ENCODE measurements at places on chromosomes 11 and 22.

DNA sequence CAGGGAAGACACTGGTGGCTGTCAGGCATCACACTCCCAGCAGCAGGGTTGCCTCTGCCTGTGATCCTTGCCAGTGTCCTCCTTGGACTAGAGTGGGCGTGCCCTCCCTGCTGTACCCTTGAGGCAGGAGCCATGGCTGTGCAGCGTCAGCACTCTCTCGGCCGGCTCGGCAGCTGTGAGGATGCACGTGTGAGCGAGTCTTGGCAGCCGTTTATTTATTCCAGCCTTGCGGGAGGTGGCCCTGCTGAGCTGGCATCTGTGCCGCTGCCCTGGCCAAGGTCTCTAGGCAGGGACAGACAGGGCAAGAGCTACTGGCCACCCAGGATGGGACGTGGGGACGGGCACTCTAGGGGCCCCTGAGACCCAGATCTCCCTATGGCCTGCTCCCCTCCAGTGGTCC lies 33.9 kb downstream of the TSPAN4 start:
- no peak for DNase-seq

- no peak for DNase-seq
Observed at GRCh38 chr22:30104501-30105156, 24.4 kb downstream of the HORMAD2 start.

GRCh38 chr11:19599681-19600080 lies 113.0 kb upstream of the NAV2 start:
- DNase-seq = no peak

- DNase-seq = no peak
Observed at GRCh38 chr11:12105471-12105870, 4.9 kb upstream of the MICAL2 start.

DNA sequence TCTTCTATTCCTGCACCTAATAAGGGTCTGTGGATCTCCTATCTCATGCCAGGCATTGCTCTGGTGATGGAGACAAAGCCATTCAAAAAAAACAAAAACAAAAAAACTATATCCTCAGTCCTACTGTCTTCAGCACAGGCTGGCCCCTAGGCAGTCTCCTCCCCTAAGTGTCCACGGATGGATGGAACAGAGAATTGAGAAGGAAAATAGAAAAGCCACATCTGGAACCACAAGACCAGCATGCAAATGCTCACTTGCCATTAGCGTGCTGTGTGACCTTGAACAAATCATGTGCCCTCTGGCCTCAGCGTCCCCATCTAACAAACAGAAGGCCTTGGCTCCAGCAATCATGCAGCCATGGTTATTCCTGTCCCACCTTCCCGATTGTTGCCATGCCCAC lies 32.7 kb upstream of the CD82 start:
- no peak for DNase-seq

- no peak for DNase-seq
Observed at GRCh38 chr22:33272180-33272579, 214.0 kb upstream of the SYN3 start.

DNA sequence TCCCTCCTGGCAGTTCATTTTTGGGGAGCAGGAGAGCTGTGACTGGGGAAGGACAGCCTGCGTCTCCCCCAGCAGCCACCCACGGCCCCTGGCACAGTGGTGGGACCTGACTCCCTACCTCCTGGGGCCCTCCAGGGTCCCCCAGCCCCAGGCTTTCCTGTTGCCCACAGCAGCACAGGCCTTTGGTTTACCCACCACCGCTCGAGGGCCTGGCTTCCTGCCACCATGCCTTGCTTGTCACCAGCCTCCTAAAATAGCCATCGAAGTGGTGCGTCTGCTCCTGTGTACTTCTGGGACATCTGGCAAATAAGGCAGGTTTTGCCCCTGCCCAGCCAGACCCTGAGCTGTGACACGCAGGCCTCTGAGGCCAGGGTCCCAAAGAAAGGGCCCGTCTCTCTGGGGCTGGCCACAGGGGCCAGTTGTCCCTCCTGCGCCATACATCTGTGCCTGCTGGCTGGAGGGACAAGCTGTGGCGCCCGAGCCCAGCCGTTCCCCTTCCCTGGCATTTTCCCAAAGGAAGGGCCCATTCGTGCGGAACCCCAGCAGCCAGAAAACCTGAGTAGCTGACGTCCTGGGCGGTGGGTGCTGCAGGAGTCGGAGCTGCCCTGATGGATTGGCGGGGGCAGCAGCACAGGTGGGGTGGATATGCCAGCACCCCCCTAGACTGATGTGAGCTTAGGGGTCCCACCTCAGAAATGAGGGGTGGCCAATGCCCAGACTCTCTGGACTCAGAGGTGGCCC lies 14.6 kb downstream of the PHLDA2 start:
- no peak for DNase-seq

DNA sequence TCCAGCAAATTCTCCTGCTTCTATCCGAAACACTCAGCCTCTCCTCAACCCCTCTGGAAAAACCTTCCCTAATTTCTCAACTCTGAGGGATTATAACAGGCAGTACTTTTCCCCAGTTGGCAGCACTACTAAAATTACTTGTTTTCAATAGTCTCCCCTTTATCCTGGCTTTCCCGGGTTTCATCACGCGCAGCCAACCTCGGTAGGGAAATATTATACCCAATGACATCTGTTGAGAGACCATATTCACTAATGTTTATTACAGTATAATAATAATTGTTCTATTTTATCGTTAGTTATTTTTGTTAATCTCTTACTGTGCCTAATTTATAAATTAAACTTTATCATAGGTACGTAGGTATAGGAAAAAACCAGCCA lies 330 bp upstream of the POLD3 start:
- no peak for DNase-seq

DNA sequence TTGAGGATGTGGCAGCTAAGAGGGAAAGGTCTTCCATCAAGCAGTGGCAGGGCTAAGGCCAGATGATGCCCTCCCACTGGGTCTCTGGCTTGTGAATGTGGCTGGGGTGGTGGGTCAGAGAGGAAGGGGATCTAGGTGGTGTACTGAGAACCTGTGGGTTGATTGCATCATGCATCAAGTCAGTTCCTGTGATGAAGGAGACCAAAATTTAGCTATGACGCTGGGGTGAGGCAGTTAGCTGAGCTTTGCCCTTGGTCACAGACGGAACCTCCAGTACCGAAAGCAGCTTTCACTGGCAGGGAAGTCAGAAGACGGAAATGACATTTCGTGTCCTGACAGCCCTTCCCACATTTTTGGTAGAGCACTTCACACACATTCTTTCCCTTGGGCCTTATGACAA lies 20.7 kb downstream of the ATG16L2 start:
- no peak for DNase-seq

DNA sequence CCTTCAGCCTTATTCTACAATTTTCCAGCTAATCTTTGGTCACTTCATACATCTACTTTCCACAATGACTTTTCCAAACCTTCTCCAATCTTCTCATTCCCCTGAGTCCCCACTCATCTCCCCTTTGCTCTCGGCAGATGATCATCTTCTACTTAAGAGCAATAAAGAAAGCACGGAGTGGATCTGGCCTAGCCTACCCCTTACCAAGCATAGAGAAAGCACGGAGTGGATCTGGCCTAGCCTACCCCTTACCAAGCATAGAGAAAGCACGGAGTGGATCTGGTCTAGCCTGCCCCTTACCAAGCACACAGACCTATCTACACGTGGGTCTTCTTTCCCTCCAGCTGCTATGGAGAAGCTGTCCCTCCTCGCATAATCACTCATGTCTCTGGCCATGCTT lies 558.6 kb downstream of the OPCML start:
- no peak for DNase-seq

- DNase-seq = no peak
Observed at GRCh38 chr22:24384131-24384530, 43.3 kb upstream of the ADORA2A start.

DNA sequence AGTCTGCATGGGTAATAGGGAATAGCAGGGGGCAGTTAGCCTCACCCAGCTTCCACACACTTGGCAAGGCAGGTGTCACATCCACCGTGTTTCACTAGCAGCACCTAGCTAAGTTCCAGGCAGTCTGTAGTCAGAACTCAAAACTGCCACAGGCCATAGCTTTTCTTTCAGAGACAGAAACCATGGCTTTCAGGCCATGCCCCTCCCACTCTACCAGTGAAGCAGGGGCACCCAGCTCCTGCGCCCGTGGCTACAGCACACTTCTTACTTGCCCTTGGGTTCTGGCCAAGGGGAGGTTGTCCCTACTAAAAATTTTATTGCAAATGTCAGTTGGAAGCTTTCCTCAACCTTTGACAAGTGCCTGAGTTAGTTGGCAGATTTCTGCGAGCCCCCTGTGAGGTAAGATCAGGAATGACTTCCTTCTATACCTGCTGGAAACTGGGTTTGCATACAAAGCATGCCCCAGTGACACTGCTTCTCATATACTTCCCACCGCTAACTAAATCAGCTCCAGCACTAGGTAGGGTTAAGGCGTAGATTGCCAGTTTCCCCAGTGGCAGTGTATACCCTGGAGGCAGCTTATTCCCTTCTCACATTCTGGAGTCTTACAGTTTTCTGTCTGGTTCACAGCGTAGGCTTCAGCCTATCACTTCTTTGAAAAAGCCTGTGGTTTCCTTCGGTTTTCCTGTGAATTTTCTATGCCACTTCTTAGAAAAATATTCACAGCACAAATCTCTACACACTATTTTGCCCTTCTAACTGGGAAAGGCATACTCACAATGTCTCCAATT lies 139.0 kb upstream of the LUZP2 start:
- DNase-seq = no peak

- DNase-seq = peak; percentile 94
Observed at GRCh38 chr22:29154364-29155048, 51.2 kb upstream of the EMID1 start.

- DNase-seq = no peak
Observed at GRCh38 chr11:43992834-43993637, 50.6 kb downstream of the C11orf96 start.

GRCh38 chr11:69524291-69524882 lies 42.9 kb downstream of the LINC01488 start:
- no peak for DNase-seq

- no peak for DNase-seq
Observed at GRCh38 chr11:60954421-60954820, 2.4 kb upstream of the SLC15A3 start.

DNA sequence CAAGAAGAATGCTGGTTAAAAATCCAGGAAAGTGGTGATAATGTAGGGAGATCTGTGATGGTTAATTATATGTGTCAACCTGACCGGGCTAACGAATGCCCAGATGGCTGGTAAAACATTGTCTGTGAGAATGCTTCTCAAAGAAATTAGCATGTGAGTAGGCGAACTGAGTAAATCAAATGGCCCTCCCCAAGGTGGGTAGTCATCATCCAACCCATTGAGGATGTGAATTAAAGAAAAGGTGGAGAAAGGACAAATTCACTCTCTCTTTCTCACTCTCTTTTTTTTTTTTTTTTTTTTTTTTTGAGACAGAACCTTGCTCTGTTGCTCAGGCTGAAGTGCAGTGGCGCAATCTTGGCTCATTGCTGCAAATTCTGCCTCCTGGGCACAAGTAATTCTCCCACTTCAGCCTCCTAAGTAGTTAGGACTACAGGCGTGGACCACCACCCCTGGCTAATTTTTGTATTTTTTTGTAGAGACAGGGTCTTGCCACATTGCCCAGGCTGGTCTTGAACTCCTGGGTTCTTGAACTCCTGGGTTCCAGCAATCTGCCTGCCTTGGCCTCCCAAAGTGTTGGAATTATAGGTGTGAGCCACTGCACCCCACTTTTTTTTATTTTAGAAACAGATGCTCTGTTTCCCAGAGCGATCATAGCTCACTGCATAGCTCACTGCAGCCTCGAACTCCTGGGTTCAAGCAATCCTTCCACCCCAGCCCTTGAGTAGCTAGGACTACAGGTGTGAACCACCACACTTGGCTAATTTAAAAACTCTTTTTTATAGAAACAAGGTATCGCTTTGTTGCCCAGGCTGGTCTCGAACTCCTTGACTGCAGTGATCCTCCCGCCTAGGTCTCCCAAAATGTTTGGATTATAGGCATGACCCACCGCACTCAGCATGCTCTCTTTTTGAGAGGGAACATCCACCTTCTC lies 22.0 kb upstream of the P2RY6 start:
- DNase-seq = no peak

DNA sequence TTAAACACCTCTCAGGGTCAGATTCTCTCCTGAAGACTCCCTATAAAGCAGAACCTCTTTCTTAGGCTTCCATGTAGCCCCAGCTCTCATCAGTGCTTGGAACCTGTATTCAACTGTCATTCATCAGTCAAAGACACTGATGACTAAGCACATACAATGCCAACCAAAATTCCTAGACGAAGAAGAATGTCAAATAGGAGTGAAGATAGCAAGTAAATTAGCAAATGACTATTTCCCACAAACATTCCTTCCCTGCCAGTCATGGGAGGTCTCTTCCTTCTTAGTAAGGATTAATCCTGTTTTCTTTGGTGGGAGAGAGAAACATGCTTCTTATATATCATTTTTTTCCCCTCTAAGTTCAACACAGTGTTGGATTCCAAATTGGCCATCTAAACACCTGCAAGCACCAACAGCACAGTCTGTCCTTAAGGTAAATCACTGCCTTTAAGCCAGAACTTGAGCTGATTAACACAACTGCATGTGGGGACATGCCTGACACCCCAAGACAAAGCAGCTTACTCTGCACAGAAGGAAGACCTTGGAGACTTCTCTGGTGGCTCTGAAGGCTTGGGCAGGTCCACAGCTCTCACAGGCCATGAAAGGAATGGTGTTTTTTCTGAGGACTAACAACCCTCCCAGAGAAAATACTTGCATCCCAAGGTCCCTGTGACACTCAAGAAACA lies 47.5 kb upstream of the ME3 start:
- no peak for DNase-seq

DNA sequence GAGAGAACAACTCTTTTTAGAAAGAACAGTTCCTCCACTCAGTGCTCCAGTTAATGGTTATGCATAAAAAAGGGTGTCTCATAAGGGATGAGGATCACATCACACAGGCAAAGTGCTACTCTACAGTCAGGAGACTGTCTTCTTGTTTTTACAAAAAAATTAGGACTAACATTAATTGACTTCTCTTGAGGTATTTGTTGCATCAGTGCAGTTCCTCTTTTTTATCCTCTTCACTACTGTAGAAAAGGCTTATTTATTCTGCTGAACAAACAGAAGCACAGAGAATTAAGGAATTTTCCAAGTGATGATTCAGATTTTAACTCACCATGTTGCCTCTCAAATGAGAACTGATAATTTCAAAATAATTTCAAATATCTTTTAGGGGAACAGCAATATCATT lies 1.9 kb downstream of the MMP8 start:
- no peak for DNase-seq

- no peak for DNase-seq
Observed at GRCh38 chr11:122984186-122985011, 2.8 kb upstream of the BSX start.

DNA sequence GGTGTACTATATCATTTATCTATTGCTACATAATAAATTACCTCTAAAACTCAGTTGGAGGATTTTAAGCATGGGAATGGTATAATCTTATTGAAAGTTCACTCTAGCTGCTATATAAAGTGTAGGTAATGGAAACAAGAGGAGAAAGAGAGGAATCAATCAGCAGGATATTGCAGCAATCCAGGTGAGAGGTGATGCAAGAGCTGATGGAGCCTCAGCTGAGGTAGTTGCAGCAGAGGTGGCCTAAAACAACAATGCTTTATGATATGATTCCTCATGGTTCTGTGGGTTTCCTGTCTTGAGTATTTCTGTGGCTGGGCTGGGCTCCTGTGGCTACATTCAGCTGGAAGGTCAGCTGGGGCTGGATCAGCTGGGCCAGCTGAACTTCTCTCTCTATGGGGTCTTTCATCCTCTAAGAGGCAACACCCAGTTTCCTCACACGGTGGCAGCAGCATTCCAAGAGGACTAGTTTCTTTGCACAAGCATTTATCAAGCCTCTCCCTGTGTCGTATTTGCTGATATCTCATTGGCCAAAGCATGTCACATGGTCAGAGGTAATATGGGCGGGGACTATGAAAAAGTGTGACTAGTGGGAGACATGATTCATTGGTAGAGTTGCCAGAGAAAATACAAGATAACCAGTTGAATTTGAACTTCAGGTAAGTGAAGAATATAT lies 135.4 kb upstream of the LARGE1 start:
- DNase-seq = peak; percentile 25
